ENCODE measurements at places on chromosomes 1 and 21. TPM values are rescaled to one million over a fixed set of nuclear protein-coding genes. Genes with fewer than 3 reads are reported as not detected.

Gene CHIT1
- not detected for total RNA-seq

Gene CYP2J2
- total RNA-seq: 1.0 TPM

Gene HAPLN2
- total RNA-seq: not detected

Gene NPPA
- total RNA-seq: not detected

Gene WNT4
- 0.89 TPM for total RNA-seq

Gene NID1
- 85.5 TPM for total RNA-seq

Gene OR2L2
- not detected for total RNA-seq

Gene SAMD13
- 1.7 TPM for total RNA-seq

DNA sequence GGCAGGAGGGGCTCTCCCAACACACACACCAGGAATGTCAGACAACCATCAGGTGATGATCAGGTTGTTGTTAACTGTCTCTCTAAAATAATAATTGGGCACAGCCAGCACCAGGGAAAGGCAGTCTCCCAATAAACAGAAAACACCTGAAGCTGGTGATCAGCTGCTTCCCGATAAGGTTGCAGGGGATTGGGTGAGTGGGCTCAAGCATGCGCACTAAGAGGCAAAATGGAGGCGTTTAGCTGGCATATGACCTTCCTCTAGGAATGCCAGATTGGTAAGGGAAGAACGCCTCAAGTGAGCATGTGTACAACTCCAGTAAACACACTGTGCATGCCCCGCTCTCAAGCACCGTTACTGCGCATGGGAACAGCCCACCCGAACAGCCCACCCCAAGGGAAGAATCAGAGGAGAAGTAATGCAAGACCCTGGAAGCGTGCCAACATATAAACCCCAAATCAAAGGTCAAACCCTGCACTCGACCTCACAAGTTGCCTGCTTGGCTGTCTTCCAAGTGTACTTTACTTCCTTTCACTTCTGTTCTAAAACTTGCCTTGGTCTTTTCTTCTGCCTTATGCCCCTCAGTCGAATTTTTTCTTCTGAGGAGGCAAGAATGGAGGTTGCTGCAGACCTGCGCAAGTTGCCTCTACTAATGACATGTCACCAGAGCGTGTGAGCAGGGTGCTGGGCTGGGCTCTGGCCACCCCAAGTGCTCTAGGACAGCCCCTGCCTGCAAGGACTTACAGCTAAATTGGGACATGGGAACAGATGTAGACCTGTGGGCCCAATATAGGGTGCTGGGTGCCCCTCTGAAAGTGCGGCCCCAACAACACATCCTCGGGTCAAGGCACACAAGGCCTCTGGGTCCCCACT is 200.8 kb downstream of the RHOU start:
- no peak overlapping the region for H3K27ac ChIP-seq
- no peak overlapping the region for H3K4me3 ChIP-seq

GRCh38 chr1:235984041-235984825 is 80.7 kb downstream of the NID1 start:
- no peak for DNase-seq
- peaks cover 54% of the 10 kb centered on the region for H3K36me3 ChIP-seq
- peak overlapping the region; percentile 42 for H3K27ac ChIP-seq
- no peaks in the 10 kb centered on the region for H3K27me3 ChIP-seq
- H3K4me3 ChIP-seq: no peak overlapping the region

DNA sequence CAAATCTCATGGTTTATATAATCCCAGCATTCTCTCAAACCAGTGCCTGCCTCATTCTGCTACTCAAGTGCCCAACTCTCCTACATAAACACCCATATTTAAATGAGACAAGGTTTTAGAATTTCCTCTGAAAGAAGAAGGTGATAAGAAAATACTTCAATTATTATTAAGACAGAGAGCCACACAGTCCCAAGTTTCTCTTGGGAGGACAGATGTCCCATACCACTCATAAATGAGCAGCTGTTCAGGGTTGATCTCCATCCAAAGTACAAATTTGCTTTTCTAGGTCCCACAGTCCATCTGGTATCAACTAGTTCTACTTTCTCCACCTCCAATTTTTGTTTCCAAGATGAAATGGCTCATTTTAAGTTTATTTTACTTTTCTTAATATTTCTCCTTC is 11.3 kb downstream of the DCAF8 start:
- no peaks in the 10 kb centered on the region for H3K27me3 ChIP-seq
- H3K4me3 ChIP-seq: no peak overlapping the region
- peaks cover 17% of the 10 kb centered on the region for H3K36me3 ChIP-seq
- no peak overlapping the region for H3K27ac ChIP-seq

- H3K36me3 ChIP-seq: peaks cover 4% of the 10 kb centered on the region
- no peak overlapping the region for H3K4me3 ChIP-seq
- no peak for DNase-seq
- no peaks in the 10 kb centered on the region for H3K4me1 ChIP-seq
- no peaks in the 10 kb centered on the region for H3K27me3 ChIP-seq
- H3K27ac ChIP-seq: no peak overlapping the region
Measured at GRCh38 chr1:58443986-58444868, 102.3 kb downstream of the OMA1 start.

DNA sequence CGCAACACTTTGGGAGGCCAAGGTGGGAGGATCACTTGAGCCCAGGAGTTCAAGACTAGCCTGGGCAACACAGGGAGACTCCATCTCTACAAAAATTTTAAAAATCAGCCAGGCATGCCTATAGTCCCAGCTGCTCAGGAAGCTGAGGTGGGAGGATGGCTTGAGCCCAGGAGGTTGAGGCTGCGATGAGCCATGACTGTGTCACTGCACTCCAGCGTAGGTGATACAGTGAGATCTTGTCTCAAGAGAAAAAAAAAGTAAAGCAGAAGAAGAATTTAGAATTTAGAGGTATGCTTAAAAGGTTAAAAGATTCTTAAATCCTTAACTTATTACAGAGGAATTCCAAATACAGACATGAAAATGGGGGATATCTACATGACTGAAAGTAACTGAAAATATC is 79.5 kb downstream of the SMYD3 start:
- H3K36me3 ChIP-seq: no peaks in the 10 kb centered on the region
- DNase-seq: no peak
- no peak overlapping the region for H3K4me3 ChIP-seq
- H3K4me1 ChIP-seq: no peaks in the 10 kb centered on the region
- no peak overlapping the region for H3K27ac ChIP-seq

DNA sequence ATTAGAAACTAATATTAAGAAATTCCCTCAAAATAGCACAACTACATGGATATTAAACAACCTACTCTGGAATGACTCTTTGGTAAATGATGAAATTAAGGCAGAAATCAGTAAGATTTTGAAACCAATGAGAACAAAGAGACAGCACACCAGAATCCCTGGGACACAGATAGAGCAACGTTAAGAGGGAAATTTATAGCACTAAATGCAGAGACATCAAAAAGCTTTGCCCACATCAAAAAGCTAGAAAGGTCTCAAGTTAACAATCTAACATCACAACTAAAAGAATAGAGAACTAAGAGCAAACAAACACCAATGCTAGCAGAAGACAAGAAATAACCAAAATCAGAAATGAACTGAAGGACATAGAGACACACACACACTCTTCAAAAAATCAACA is 48.6 kb upstream of the LRRC8B start:
- no peak for DNase-seq
- H3K36me3 ChIP-seq: no peaks in the 10 kb centered on the region
- no peak overlapping the region for H3K27ac ChIP-seq
- no peak overlapping the region for H3K4me3 ChIP-seq
- H3K4me1 ChIP-seq: no peaks in the 10 kb centered on the region

DNA sequence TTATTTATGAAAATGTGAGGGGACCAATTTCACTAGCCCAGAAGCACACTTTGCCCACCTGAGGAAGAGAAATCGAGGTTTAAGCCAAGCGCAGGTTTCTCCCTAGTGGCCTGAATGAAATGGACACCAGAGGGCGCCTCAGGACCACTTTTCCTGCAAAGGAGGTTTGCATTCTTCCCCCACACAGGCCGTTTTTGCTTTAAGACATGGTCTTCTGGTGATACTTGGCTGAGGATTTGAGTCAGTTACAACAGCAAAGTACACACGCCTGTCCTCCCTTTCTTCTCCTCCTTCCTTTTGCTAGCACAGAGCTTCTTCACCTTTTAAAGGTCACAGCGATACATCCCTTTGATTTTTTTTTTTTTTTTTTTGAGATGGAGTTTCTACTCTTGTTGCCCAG is 5.4 kb downstream of the PLA2G2E start:
- peaks cover 6% of the 10 kb centered on the region for H3K27me3 ChIP-seq
- H3K27ac ChIP-seq: no peak overlapping the region
- peaks cover 5% of the 10 kb centered on the region for H3K4me1 ChIP-seq

- H3K36me3 ChIP-seq: peaks cover 29% of the 10 kb centered on the region
- no peak overlapping the region for H3K27ac ChIP-seq
- H3K4me1 ChIP-seq: no peaks in the 10 kb centered on the region
- no peak overlapping the region for H3K4me3 ChIP-seq
- no peak for DNase-seq
Measured at GRCh38 chr1:156911577-156912298, 8.7 kb upstream of the LRRC71 start.

DNA sequence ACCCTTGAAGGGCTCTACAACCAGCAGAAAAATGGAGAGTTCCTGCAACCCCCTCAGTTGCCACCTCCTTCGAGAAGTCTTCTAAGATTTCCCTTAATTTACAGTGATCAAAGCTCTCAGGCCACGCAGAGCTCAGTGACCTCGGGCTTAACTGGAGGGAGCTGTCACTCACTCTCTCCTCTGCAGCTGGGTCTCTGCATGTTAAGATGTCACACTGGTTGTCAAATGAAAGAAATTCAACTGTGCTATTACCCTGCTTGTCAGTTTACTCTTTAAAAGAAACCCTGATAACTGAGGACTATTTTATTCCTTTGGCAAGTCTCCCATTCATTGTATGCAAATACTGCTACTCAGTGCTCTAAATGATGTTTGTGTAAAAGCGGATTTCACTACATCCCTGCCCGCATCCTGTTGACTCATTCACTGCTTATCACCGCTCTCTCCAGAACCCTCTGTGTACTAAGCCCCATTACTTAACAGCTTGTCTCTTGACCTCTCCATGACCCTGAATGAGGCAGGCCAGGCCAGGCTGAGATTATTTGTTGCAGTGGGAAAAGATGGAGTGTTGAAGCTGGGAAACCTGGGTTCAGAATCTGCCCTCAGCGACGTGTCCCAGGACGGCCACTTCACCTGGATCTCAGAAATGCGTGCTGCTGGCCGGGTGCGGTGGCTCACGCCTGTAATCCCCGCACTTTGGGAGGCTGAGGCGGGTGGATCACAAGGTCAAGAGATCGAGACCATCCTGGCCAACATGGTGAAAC is 13.7 kb downstream of the DHRS3 start:
- no peak overlapping the region for H3K4me3 ChIP-seq
- H3K36me3 ChIP-seq: peaks cover 20% of the 10 kb centered on the region
- peak overlapping the region; percentile 60 for H3K27ac ChIP-seq
- H3K27me3 ChIP-seq: no peaks in the 10 kb centered on the region

GRCh38 chr1:91650764-91651163 is 150.1 kb downstream of the CDC7 start:
- H3K27ac ChIP-seq: peak overlapping the region; percentile 74
- H3K4me1 ChIP-seq: no peaks in the 10 kb centered on the region
- peak; percentile 76 for DNase-seq
- no peaks in the 10 kb centered on the region for H3K27me3 ChIP-seq

DNA sequence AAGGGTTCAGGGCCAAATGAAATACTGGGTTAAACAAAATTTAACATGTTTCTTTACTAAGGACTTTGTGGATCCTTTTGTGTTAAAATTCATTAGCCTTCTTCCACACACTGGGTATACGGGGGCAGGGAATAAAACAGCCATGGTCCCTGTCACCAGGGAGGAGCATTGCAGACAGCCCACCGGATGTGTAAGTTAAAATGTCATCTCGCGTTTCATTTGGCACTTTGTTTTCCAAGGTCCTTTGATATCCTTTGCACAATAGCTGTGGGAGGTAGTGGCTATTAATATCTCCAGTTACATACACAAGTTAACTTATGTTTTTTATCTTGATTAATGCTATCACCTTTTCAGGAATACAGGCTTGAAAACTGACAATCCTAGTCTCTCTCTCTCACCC is 172.7 kb downstream of the BARHL2 start:
- no peak overlapping the region for H3K27ac ChIP-seq
- no peaks in the 10 kb centered on the region for H3K4me1 ChIP-seq
- no peak overlapping the region for H3K4me3 ChIP-seq
- DNase-seq: no peak
- no peaks in the 10 kb centered on the region for H3K36me3 ChIP-seq

DNA sequence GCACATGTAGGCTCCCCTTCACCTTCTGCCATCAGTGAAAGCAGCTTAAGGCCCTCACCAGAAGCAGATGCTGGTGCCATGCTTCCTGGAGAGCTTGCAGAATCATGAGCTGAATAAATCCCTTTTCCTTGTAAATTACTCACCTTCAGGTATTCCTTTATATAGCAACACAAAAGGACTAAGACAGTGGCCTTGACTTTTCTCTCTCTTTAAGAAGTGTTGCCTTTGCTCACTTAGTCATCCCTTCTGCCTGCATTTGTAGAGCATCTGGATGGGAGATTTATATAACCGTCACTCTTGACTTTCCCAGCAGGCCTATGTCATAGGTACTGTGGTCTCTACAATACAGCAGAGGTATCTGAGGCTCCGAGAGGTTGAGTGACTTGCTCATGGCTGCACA is 3.7 kb downstream of the PCSK9 start:
- H3K27ac ChIP-seq: no peak overlapping the region
- no peak overlapping the region for H3K4me3 ChIP-seq
- H3K4me1 ChIP-seq: peaks cover 13% of the 10 kb centered on the region

DNA sequence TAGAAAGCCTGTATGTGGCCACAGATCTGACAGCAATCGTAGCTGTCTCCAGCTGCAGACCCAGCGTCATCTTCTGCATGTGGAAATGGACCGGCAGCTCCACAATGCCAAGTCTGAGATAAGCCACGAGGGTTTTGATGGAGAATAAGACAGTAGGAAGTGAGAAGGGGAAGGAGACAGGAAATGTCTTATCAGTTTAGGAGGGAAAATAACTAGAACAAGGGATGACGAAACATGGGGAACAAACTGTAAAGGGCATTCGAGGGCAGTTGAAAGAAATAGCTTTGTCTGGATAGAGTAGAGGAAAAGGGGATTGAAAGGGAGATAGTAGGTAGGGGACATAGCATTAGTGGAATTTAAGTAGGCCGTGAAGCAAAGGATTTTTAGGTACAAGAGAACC is 74.0 kb upstream of the CTTNBP2NL start:
- H3K36me3 ChIP-seq: no peaks in the 10 kb centered on the region
- H3K27ac ChIP-seq: no peak overlapping the region
- H3K4me3 ChIP-seq: no peak overlapping the region
- no peak for DNase-seq

- no peaks in the 10 kb centered on the region for H3K36me3 ChIP-seq
- H3K4me1 ChIP-seq: peaks cover 47% of the 10 kb centered on the region
- peak overlapping the region; percentile 80 for H3K27ac ChIP-seq
Measured at GRCh38 chr1:8078176-8078671, 52.1 kb upstream of the ERRFI1 start.

DNA sequence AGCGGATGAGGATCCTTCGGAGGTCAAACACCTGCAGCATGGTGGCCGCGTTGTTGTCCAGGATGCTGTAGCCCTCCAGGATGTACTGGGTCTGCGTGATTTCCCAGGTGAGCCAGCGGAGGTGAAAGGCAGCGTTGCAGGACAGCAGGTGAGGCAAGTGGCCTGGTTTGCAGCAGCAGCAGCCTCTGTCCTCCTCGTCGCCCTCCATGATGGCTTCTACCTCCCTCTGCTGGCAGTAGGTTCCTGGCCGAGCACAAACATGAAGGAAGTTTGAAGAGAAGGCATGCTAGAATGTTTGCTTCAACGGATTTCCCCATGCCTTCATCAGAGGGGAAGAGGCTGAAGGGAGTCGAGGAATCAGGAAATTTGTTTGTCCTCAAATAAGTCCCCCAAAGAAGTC is 74.7 kb downstream of the NTPCR start:
- no peak overlapping the region for H3K27ac ChIP-seq
- DNase-seq: peak; percentile 80
- H3K27me3 ChIP-seq: no peaks in the 10 kb centered on the region
- no peak overlapping the region for H3K4me3 ChIP-seq
- H3K36me3 ChIP-seq: no peaks in the 10 kb centered on the region
- peaks cover 6% of the 10 kb centered on the region for H3K4me1 ChIP-seq

Data from stomach (tissue), 19 donors.